CD4-positive, alpha-beta T cell treated with Interleukin-21 for 1 hour (primary cell): ENCODE measurements at places on chromosomes 2 and 18.
A peak's percentile ranks its signal among the peaks of the same experiment; 100 is the strongest.

- DNase-seq: no peak
Measured at GRCh38 chr18:50432915-50433314, 58.1 kb downstream of the SKA1 start.

DNA sequence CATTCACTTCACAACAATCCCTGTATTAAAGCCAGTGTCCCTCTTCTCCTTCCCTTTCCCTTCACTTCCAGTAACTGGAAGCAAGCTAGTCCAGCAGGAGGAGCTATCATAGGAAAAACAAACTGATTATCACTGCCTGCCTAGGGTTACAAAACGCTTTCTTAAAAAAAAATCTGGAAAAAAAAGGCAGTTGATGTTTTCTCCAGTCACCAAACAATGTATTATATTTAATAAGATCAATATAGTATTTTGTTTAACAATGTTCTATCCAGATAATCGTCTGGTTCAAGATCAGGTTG lies 78.8 kb upstream of the ITGB6 start:
- DNase-seq: no peak

DNA sequence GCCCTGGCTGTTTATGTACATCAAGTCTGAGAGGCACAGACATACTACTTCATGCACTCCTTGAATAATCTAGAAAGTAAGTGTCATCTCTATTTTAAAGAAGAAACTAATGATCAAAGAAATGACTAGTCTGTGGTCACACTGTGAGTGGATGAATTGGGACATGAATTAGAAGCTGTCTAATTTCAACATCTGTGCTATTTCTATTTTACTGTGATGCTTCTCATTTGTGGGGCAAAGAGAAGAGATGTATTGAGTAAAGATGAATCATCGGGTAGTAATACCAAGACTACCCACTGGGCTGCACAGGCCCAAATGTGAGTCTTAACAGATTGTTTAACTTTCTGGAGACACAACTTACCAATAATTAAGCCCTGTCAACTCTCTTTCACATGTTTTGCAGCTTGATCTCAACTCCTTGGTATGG lies 42.4 kb upstream of the MTIF2 start:
- DNase-seq: no peak

DNA sequence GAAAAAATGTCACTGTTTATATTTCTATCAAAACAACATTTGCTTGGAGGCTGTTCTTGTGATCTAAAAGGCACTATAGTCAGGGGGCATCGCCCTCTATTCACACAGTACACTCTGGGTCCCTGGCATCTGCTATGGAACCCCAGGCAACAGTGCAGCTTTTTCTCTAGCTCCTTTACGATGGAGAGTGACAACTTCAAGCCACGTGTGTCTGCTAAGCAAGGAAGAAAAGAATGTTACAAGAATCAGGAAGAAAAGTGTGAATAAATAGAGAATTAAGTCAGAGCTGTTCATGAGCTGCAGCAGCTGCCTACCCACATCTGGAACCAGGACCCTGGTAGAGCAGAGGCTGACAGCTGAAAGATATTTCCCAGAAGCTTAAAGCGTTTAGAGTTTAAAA lies 11.2 kb downstream of the RND3 start:
- no peak for DNase-seq

DNA sequence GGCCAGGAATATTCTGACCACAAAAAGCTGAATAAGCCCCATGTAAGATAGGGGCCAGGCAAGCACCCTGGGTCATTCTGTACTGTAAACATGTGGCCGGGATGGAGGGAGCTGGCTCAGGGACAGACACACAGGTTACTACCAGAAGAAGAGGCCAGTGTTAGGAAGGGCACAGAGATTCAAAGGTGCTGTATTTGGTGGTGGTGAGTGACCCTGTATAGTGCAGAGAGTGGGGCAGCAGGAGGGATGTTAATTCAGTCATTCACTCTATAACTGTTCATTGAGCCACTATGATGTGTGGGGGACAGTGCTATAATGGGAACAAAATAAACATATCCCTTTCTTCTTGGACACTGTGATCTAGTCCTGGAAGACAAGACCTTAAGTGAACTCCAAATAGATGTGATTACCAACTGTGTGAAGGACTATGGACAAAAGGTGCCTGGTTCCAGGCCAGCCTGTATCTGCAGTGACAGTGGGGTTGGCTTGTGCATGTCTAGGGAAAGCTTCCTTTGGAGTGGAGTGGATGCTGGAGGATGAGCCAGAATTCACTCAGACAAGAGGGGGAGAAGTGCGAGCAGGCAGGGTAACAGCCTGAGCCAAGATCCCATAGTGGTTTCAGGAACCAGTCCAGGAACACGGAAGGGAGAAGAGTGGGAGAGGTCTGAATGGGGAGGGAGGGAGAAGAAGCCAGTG lies 8.3 kb downstream of the MOCOS start:
- DNase-seq: no peak

GRCh38 chr2:156537141-156537540 lies 101.0 kb downstream of the GPD2 start:
- no peak for DNase-seq

DNA sequence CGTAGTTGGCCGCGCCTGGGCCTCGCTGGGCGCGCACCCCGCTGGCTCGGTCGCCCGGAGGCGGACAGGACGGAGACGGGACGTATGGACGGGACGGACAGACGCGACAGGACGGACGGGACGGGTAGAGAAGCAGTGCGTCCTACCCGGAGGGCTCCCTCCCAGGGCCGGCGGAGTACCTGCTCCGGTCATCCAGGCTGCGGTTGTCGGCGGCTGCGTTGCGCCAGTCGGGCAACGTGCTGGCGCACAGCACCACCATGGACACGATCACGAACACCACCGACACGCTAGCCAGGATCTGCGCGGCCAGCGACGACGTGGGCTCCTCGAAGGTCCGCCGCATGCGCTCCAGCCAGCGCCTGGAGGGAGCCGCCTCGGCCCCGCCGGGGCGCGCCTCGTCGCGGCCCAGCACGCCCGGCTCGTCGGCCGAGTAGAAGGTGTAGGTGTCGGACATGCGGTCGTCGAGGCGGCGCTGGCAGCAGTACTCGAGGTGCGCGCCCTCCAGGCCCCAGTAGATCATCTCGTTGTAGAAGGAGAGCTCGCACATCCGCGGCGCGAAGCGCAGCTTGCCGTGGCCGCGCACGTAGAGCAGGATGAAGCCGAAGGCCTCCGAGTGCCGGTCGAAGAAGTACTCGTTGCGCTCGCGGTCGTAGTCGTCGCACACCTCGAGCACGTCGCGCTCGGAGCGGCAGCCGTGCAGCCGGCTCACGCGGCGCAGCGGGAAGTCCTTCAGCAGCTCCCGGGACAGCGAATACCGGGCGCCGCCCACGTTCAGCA lies 903 bp downstream of the KCNG3 start:
- DNase-seq: peak; percentile 17

- DNase-seq: no peak
Measured at GRCh38 chr2:158619496-158619895, 162.7 kb downstream of the PKP4 start.

DNA sequence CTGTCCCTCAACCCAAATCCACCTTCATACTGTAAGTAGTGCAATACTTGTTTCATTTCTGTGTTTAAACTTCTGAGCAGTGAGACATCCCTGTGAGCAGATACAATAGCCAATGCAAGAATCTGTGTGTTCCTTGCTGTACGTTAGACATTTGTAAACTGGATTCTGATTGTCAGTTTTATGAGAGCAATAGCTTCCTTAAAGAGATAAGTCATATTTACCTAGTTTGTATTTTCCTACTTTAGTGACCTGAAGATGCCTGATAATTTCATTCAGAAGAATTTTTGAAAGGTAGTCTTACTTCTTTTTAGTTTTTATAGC lies 90.7 kb downstream of the DPP4 start:
- DNase-seq: no peak

DNA sequence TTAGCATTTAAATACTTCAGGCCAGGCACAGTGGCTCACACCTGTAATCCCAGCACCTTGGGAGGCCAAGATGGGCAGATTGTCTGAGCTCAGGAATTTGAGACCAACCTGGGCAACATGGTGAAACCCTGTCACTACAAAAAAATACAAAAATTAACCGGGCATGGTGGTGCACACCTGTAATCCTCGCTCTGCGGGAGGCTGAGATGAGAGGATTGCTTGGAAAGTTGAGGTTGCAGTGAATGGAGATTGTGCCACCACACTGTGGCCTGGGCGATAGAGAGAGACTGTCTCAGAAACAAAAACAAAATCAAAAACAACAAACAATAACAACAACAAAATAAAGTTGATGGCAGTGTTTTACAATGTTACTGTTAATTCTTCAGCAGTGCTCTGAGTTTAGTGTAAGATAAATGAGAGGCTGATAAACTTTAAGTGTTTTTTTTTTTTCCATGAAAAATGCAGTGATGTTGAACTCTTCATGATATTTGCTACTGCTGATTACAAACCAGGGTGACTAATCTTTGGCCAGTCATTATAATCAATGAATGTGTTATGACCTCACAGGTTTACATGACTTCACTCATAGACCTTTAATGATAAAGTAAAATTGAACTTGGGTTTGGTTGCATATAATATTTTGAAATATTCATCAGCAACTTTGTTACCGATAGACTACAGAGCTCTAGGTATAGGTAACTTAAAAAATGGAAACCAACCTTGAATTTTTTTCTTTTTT lies 2.5 kb downstream of the ITGAV start:
- no peak for DNase-seq

GRCh38 chr2:215974700-215975429 lies 38.5 kb downstream of the MREG start:
- DNase-seq: no peak

DNA sequence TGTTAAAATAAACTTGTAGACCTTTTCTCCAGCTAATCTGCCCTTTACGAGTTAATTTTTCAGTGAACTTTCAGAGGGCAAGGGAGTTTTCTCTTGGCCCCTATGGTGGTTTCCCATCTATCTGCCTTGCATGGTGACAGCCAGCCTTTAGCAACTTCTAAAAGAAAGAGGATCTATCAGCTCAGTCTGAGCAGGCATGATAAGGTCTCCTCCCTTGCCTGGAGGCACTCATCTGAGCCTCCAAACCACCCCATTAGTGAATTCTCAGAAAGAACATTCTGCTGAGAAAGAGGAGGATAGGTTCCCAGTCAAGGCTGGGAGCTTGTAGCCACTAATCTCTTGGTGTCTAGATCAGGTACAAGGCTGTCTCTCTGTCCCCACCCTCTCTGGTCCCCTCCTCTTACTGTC lies 10.7 kb upstream of the GYPC start:
- no peak for DNase-seq

GRCh38 chr2:234162861-234163260 lies 112.4 kb downstream of the SPP2 start:
- no peak for DNase-seq

GRCh38 chr2:71789556-71790204 lies 336.3 kb downstream of the DYSF start:
- no peak for DNase-seq

GRCh38 chr2:32222966-32223365 lies 41.7 kb downstream of the NLRC4 start:
- no peak for DNase-seq

DNA sequence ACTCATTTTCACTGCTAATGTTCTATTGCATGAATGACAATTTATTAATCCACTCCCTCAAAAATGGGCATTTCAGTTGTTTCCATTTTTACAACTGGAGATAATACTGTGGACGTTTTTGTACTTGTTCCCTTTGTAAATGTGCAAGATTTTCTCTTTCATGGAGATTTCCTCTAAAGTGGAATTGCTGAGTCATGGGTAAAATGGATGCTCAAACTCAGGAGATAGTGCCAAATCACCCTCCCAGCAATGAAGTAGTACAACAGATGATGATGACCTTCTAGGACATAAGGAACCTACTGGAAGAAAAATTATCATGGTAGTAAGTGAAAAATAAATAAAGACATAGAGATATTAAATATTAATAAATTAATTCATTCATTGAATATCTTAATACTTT lies 460.8 kb upstream of the CHST9 start:
- DNase-seq: no peak

GRCh38 chr2:23498943-23499342 lies 114.0 kb downstream of the KLHL29 start:
- DNase-seq: no peak
